Vagina (tissue), 2 donors: ENCODE measurements at places on chromosomes 5 and 9. TPM values are rescaled to one million over a fixed set of nuclear protein-coding genes. Genes with fewer than 3 reads are reported as not detected.

DEPDC1B gene
- total RNA-seq, result 0.74 TPM

DNA sequence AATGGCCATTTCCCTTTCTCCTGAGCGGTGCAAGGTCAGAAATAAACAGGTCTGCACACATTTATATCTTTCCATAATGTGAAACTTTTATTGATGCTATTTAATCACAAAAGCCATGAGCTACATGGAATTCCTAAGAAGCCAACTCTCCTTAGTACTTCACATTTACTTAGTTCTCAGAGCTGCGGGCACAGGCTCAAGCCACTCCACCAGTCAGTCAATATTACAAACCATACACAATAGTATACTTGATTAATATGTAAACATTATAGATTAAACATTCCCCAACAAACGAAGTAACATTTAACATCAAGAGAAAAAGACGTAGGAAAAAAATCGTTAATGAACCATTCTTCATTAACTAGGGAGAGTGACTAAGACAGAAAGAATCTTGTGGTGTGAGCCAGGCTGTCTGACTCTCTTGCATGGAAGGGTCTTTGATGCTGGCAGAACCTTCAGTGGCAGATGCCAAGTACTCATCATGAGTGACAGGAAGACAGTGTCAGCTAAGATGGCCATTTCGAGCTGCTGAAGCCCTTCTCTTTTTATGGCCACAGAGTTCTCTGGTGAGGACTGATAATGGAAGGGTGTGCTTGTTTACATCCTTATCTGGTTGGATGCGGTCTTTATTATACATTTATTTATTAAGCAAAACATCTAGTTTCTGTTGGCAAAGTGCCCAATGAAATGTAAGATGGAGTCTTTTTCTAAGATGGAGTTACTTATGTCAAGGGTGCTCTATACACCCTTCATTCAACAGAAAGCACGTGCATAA lies 115.5 kb upstream of the TUT7 start:
- no peaks in the 10 kb centered on the region for H3K27me3 ChIP-seq
- no peak for DNase-seq
- H3K4me3 ChIP-seq, result no peak overlapping the region
- H3K27ac ChIP-seq, result no peak overlapping the region
- H3K4me1 ChIP-seq, result no peaks in the 10 kb centered on the region

- no peak overlapping the region for H3K27ac ChIP-seq
- H3K36me3 ChIP-seq, result no peaks in the 10 kb centered on the region
- H3K27me3 ChIP-seq, result no peaks in the 10 kb centered on the region
- H3K4me3 ChIP-seq, result no peak overlapping the region
- no peaks in the 10 kb centered on the region for H3K4me1 ChIP-seq
These were observed 33.4 kb upstream of the FCHO2 start for GRCh38 chr5:72922422-72922821.

- H3K27me3 ChIP-seq, result no peaks in the 10 kb centered on the region
- no peak overlapping the region for H3K4me3 ChIP-seq
- peaks cover 5% of the 10 kb centered on the region for H3K4me1 ChIP-seq
- H3K36me3 ChIP-seq, result no peaks in the 10 kb centered on the region
These were observed 28.0 kb upstream of the CCNG1 start for GRCh38 chr5:163409384-163409783.

DNA sequence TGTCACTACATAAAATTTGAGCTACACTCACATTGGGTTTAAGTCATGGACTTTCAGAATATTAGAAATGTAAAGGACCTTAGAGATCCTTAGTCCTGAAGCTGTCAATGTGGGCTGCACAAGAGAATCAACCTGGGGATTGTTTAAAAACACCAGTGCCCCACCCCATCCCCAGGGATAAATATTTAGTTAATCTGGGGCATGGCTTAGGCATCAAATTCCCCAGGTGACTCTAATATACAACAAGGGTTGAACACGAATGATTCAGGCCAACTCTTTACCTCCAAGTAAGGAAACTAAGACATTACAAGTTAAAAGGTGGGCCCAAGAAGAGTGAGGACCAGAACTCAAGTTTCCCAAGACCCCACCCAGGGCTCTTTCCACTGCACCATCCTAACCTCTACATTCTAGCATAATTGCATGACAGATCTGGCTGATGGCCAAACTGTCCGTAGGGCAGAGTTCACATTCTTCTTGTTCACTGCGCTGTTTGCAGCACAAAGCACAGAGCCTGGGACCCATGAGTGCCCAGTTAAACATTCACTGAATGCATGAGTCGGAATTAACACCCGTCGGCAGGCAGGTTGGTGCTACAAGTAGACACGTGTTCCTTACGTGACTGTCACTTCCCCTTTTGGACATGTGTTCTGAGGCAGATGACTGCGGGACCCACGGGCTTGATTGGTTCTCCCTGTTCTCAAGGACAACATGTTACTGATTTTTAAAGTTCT lies 25.2 kb downstream of the CYFIP2 start:
- H3K4me3 ChIP-seq, result no peak overlapping the region
- no peaks in the 10 kb centered on the region for H3K36me3 ChIP-seq
- H3K27me3 ChIP-seq, result no peaks in the 10 kb centered on the region
- H3K4me1 ChIP-seq, result no peaks in the 10 kb centered on the region
- H3K27ac ChIP-seq, result no peak overlapping the region
- no peak for DNase-seq

CRB2 gene
- total RNA-seq, result not detected

- no peaks in the 10 kb centered on the region for H3K27me3 ChIP-seq
- no peaks in the 10 kb centered on the region for H3K4me1 ChIP-seq
- H3K27ac ChIP-seq, result no peak overlapping the region
- no peak overlapping the region for H3K4me3 ChIP-seq
These were observed 79.7 kb downstream of the CDH6 start for GRCh38 chr5:31273161-31273560.

- no peaks in the 10 kb centered on the region for H3K27me3 ChIP-seq
- DNase-seq, result no peak
- no peaks in the 10 kb centered on the region for H3K36me3 ChIP-seq
These were observed 150.6 kb upstream of the IQGAP2 start for GRCh38 chr5:76252437-76252836.

DNA sequence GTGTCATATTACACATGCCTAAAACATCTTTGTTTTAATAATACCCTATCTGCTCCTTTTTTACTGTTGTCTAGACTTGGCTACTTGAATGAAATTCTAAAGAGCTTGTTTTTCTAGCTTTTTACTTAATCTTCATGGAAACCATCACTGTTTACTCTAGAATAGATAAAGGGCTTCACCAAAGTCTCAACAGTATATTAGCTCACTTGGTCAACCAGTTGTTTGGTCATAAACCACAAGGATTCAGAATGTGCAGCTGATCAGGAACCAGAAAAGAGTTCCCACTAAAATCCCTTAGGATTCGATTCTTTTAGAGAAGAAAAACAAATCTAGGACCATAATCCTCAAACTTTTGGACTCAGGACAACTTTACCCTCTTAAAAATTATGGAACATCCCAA lies 38.0 kb downstream of the CDO1 start:
- H3K4me3 ChIP-seq, result no peak overlapping the region
- no peak overlapping the region for H3K27ac ChIP-seq
- H3K36me3 ChIP-seq, result no peaks in the 10 kb centered on the region
- no peaks in the 10 kb centered on the region for H3K27me3 ChIP-seq
- H3K4me1 ChIP-seq, result no peaks in the 10 kb centered on the region

- no peak for DNase-seq
- no peak overlapping the region for H3K27ac ChIP-seq
- peaks cover 12% of the 10 kb centered on the region for H3K4me1 ChIP-seq
These were observed 33.6 kb upstream of the HSD17B4 start for GRCh38 chr5:119418606-119419100.

DNA sequence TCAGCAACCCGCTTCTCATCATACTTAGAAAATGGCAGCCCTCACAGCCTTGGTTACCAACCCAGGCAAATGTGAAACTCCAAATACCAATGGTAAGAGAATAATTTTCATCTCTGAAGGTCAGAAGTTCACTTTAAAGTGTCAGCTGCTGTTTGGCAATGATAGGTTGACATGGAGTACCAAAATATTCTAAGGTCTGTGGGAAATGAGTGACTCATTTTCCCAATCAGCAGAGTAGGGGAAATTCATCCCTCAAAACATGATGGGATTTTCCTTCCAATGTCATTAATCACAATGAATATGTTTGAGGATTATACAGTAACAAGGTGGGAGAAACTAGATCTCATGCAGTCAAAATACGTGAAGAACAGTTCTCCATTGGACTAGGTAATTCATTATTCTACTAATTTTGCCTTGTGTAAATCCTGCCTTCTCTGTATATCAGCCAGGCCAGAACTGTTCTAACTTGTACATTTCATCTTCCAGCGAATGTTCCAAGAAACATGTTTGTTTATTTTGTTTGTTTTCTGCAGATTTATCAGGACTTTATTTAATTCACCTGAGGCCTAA lies 53.1 kb upstream of the ERBIN start:
- H3K27ac ChIP-seq, result no peak overlapping the region
- no peak overlapping the region for H3K4me3 ChIP-seq
- no peaks in the 10 kb centered on the region for H3K4me1 ChIP-seq
- no peaks in the 10 kb centered on the region for H3K36me3 ChIP-seq
- no peaks in the 10 kb centered on the region for H3K27me3 ChIP-seq

DNA sequence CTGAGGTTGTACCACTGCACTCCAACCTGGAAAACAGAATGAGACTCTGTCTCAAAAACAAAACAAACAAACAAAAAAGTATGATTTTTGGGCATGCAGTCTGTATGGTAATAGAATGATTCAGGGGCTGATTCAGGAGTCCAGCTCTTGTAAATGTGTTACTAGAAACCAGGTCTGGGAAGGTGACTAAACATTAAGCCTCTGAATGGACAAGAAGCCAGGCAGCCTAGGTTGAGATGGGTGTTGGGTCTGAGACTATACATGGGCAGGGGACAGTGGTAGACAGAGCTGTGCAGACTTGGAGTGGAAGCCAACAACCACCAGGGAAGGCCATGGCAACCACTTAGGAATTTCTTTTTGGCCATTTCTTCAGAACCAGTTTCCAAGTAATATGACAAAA lies 64.9 kb upstream of the TLE1 start:
- no peaks in the 10 kb centered on the region for H3K4me1 ChIP-seq
- no peak overlapping the region for H3K27ac ChIP-seq
- no peak overlapping the region for H3K4me3 ChIP-seq
- no peaks in the 10 kb centered on the region for H3K36me3 ChIP-seq
- DNase-seq, result no peak

TGFBI gene
- 43.2 TPM for total RNA-seq

GRCh38 chr5:133480866-133481265 lies 131.5 kb downstream of the FSTL4 start:
- peaks cover 6% of the 10 kb centered on the region for H3K4me1 ChIP-seq
- DNase-seq, result no peak
- no peaks in the 10 kb centered on the region for H3K27me3 ChIP-seq

DNA sequence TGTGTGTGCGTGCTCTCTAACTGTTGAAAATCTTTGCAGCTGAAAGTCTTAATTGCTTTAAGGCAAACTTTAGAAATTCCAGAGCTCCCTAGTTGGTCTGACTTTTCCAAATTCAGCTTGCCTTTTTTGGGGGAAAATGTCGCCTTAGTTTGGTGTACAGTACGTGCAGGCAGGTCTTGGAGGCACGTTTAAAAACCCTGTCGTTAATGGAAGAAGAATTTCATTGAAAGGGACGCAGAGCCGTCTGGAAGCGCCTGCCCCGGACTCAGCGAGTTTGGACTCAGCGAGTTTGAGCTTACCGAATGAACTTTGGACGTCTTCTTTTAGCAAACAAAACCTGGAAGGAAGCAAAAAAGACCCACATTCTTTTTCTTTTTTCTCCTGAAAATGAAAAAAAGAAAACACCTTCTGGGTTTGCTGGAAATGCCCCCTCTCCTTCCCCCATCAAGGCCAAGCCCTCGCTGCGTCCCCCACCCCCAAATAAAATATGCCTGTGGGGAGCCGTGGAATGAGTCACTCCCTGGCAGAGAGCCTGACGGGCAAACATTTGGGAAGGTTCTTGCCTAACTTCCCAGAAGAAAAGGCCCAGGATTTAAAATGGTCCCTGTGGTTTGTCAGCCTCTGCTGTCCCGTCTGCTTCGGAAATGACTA lies 1.5 kb downstream of the NEK6 start:
- H3K27ac ChIP-seq, result peak overlapping the region; percentile 95
- H3K4me1 ChIP-seq, result peaks cover 76% of the 10 kb centered on the region
- no peaks in the 10 kb centered on the region for H3K36me3 ChIP-seq
- DNase-seq, result no peak
- peak overlapping the region; percentile 89 for H3K4me3 ChIP-seq

GRCh38 chr5:147918101-147918685 lies 11.9 kb upstream of the C5orf46 start:
- DNase-seq, result no peak
- no peak overlapping the region for H3K4me3 ChIP-seq
- H3K27ac ChIP-seq, result no peak overlapping the region
- no peaks in the 10 kb centered on the region for H3K27me3 ChIP-seq
- no peaks in the 10 kb centered on the region for H3K36me3 ChIP-seq
- no peaks in the 10 kb centered on the region for H3K4me1 ChIP-seq

DNA sequence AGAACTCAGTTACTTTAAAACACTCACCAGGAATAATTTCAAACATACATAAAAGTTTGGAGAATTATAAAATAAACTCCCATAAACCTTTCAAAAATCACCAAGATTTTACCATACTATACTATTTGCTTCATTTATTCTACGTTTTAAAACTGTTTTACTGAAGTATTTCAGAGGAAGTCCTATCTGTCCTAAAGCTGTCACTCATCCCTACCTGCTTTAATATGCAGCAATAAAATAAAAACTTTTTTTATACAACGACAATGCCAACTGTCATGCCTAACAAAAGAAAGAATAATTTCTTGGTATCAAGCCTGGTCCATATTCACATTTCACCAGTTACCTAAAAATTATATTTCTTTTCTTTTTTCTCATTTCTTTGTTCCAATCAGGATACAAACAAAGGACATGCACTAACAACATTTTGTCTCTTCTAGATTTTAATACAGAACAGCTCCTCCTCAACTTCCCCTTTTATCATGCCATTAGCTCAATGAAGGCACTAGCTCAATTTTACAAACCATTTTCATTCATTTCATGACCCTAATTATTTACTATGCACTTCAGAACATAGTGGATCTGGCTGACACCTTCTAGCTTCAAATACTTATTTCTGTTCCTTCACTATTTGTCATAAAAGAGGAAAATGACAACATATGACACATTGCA lies 135.2 kb downstream of the GNAQ start:
- no peaks in the 10 kb centered on the region for H3K27me3 ChIP-seq
- no peak overlapping the region for H3K4me3 ChIP-seq
- H3K36me3 ChIP-seq, result no peaks in the 10 kb centered on the region
- DNase-seq, result no peak
- peaks cover 17% of the 10 kb centered on the region for H3K4me1 ChIP-seq

DNA sequence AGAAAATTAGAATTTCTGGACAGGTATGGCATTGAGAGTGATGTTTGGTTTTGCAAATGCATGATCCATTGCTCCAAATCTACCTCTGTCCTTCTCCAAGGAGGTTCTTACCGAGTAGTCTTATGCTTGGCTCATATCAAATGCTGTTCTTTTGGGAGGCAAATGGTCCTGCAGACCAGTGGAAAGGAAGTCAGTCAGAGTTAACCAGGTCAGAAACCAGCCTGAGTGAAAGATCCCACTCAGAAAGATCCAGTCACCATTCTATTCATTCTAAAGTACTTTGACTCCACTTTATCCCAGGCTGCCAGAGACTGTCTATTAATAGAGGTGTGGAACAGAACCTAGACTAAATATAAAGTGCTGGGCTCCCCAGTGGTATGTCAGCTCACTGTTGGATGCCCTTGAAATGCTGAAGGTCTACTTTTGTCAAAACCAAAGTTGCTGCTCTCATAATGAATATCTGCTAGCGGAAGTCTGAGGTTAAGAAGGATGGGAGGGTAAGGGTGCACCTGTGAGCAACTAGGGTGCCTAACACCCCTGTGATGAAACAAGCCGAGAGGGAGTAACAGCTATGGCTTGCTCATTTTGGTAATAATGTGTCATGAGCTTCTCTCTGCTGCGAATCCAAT lies 302.2 kb downstream of the ZNF608 start:
- H3K27ac ChIP-seq, result no peak overlapping the region
- H3K4me3 ChIP-seq, result no peak overlapping the region
- no peaks in the 10 kb centered on the region for H3K36me3 ChIP-seq
- no peaks in the 10 kb centered on the region for H3K4me1 ChIP-seq
